Stimulated activated CD8-positive, alpha-beta memory T cell treated with anti-CD3 and anti-CD28 coated beads, Interleukin-7, amount 100 ng/mL, for 48 hours (primary cell): ENCODE measurements at places on chromosomes 3 and 15.

GRCh38 chr3:171443211-171443957, 16.8 kb downstream of the TNIK start:
- no peak for DNase-seq

GRCh38 chr15:97959724-97960363, 659 bp upstream of the ARRDC4 start:
- no peak for DNase-seq

DNA sequence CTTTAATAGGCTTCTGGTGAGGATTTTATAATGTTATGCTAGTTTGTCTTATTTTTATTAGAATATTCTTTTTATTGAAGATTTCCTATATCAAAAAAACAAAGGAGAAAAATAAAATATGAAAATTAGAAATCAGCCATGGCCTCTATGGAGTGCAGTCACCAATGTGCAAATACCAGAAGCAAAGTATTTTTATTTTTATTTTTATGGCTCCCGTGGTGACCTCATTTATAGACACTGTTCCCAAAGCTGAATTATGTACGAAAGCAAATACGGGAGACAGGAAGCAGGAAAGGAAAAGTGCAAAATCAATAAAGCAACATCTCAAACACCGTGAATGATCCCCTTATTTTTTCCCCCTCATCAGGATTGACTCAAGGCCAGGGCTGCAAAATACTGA, 35.1 kb downstream of the DAZL start:
- no peak for DNase-seq

DNA sequence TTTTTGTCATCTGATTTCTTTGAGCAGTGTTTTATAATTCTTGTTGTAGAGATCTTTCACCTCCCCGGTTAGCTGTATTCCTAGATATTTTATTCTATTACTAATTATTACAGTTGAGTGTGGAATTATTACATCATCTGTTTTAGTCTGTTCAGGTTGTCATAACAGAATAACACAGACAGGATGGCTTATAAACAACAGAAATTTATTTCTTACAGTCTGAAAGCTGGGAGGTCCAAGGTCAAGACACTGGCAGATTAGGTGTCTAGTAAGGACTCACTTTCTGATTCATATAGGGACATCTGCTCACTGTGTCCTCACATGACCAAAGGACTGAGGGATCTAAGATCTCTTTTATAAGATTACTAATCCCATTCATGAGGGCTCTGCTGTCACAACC, 121.3 kb upstream of the THBS1 start:
- DNase-seq = no peak

- no peak for DNase-seq
Observed at GRCh38 chr15:20346082-20346805, 195.4 kb downstream of the GOLGA6L6 start.
